ENCODE measurements at places on chromosomes 16 and 17. TPM values are rescaled to one million over a fixed set of nuclear protein-coding genes. Genes with fewer than 3 reads are reported as not detected.
A peak's percentile ranks its signal among the peaks of the same experiment; 100 is the strongest.

The TMEM106A gene
- 15.4 TPM for total RNA-seq

The SLC26A11 gene
- 13.9 TPM for total RNA-seq

The AXIN2 gene
- total RNA-seq: 2.3 TPM

The ZNF205 gene
- 14.6 TPM for total RNA-seq

The CPHXL2 gene
- not detected for total RNA-seq

The KRT36 gene
- total RNA-seq: not detected

The TNFRSF12A gene
- 700 TPM for total RNA-seq

The KRTAP3-1 gene
- total RNA-seq: not detected

The WNT3 gene
- total RNA-seq: 3.0 TPM

The PPM1E gene
- total RNA-seq: not detected

The PTRH2 gene
- 18.2 TPM for total RNA-seq

The NEUROD2 gene
- total RNA-seq: not detected

The RPRML gene
- not detected for total RNA-seq

The TEPSIN gene
- total RNA-seq: 16.1 TPM

The MRPL38 gene
- total RNA-seq: 18.8 TPM

The STX8 gene
- 40.7 TPM for total RNA-seq

The CCL16 gene
- not detected for total RNA-seq

The HOXB1 gene
- not detected for total RNA-seq

The LCAT gene
- total RNA-seq: 15.9 TPM

The OTOP2 gene
- total RNA-seq: not detected

DNA sequence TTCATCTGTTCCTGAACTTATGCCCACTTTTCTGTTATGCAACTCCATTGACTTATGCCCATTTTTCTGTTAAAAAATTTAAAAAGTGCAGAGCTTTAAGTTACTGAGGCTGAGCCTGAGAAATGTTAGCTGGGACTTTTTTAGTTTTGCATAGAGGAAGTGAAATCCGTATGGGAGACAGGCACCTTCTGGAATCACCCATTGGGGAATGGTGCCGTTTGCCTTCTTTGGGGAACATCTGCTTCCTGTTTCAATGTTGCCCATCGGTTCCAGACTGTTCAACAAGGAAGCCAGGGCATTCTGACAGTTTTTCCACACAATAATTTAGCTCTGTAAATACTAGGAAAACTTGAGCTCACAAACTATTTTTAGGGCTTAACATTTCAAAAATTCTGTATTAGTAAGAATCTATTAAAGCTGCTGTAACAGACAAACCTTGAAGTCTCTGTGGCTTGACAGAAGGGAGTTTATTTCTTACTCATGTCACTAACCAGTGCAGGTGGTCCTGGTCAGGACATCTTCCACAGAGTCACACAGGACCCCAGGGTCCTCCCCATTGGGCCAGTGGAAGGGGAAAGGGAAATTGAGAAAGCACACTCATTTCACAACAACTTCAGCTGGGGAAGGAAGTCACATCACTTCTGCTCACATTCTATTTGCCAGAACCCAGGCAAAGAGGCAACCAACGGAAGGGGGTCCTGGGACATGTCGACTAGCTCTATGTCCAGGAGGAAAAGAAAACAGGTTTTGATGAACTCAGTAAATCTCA is 17.2 kb downstream of the PRKCB start:
- H3K36me3 ChIP-seq: no peaks in the 10 kb centered on the region
- no peak for DNase-seq
- no peaks in the 10 kb centered on the region for H3K4me1 ChIP-seq
- H3K4me3 ChIP-seq: no peak overlapping the region
- no peak overlapping the region for H3K27ac ChIP-seq
- no peaks in the 10 kb centered on the region for H3K27me3 ChIP-seq

- H3K27ac ChIP-seq: no peak overlapping the region
- H3K27me3 ChIP-seq: no peaks in the 10 kb centered on the region
- DNase-seq: no peak
- H3K4me1 ChIP-seq: peaks cover 7% of the 10 kb centered on the region
- H3K4me3 ChIP-seq: no peak overlapping the region
Observed at GRCh38 chr17:28737770-28738679, 5.8 kb upstream of the TRAF4 start.

DNA sequence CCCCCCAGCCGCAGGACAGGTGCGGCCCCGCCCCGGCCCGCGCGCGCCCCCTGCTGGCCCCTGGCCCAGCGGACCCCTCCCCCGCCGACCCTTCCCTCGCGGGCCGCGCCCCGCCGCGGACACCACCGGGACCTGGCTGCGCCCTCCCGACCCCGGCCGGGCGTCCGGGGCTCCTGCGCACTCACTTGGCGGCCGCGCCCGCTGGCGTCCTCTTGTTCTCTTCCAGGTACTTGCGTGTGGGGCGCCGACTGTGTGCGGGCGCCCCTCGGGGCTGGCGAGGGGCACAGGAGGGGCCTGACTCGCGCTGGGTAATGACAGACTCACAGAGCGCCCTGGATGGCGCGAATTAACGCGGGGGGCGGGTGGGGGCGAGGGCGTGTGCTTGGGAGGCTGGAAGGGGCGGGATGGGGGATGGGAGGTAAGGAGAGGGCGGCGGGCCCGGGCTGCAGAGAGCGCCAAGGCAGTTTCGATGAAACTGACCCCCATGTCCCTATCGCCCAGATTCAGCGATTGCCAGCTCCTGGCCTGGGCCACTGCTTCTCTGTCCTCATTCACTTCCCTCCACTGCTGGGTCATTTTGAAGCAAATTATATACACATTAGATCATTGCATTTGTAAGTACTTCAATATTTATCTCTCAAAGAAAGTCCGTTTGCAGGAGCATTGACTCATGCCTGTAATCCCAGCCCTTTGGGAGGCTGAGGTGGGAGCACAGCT is 445 bp upstream of the DBNDD1 start:
- DNase-seq: peak; percentile 80
- peak overlapping the region; percentile 73 for H3K4me3 ChIP-seq
- H3K4me1 ChIP-seq: peaks cover 18% of the 10 kb centered on the region
- H3K36me3 ChIP-seq: no peaks in the 10 kb centered on the region
- H3K27me3 ChIP-seq: no peaks in the 10 kb centered on the region

- DNase-seq: no peak
- no peak overlapping the region for H3K27ac ChIP-seq
- H3K27me3 ChIP-seq: peaks cover 9% of the 10 kb centered on the region
- no peaks in the 10 kb centered on the region for H3K4me1 ChIP-seq
- no peaks in the 10 kb centered on the region for H3K36me3 ChIP-seq
Observed at GRCh38 chr16:77700846-77701245, 21.5 kb upstream of the NUDT7 start.

GRCh38 chr17:3965118-3965800 is 1.0 kb upstream of the ATP2A3 start:
- H3K4me1 ChIP-seq: no peaks in the 10 kb centered on the region
- H3K4me3 ChIP-seq: peak overlapping the region; percentile 63

DNA sequence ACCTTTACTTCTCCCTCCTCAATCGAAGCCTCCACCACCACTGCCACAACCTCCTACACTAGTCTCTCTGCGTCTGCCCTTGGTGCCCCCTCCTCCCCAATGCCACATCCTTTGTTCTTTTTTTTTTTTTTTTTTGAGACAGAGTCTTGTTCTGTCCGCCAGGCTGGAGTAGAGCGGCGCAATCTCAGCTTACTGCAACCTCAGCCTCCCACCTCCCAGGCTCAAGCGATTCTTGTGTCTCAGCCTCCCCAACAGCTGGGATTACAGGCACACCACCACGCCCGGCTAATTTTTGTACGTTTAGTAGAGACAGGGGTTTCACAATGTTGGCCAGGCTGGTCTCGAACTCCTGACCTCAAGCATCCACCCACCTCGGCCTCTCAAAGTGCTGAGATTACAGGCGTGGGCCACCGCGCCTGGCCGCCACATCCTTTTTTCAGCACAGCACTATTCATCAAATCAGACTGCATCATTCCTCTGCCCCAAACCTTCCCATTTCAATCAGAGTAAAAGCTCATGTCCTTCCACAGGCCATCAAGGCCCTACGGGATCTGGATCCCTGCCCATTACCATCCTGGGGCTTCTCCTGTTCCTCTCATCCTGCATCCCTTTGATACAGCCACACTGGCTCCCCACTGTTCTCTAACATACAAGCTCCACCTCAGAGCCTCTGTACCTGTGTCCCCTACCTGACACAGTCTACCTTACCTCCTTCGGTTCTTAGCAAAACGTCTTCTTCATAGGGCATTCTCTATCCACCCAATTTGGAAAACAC is 2.0 kb downstream of the KLHL11 start:
- H3K27ac ChIP-seq: no peak overlapping the region
- peak overlapping the region; percentile 90 for H3K4me3 ChIP-seq

DNA sequence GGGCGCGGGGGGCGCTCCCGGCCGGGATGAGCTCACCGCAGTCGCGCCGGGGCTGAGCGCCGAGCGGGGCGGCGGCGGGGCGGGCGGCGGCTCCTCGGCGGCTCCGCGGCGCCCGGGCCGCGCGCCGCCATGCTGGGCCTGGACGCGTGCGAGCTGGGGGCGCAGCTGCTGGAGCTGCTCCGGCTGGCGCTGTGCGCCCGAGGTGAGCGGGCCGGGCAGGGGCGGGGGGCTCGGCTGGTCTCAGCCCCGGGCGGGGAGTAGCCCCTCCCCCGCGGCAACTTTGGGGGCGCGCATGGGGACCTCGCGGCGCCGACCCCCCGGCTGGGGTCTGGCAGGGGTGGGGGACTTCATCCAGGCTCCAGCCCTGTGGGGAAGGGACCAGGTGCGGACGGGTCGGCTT is at the start of gene ARHGDIG:
TSS of gene ARHGDIG (plus strand) at position 40 of the 400 bp plus-strand sequence. CDS start at position 130, 90 bp downstream.
- H3K36me3 ChIP-seq: no peaks in the 10 kb centered on the region
- no peak within 1 kb of the TSS for H3K27ac ChIP-seq
- H3K4me1 ChIP-seq: no peaks in the 10 kb centered on the region
- peak; percentile 54 for DNase-seq
- 0 out of 2 replicates have a peak, but pooled peaks cover 9% of the 10 kb centered on the region for H3K27me3 ChIP-seq

GRCh38 chr17:60665602-60666001 is 12.0 kb upstream of the BCAS3 start:
- no peak for DNase-seq
- peaks cover 9% of the 10 kb centered on the region for H3K4me1 ChIP-seq
- no peaks in the 10 kb centered on the region for H3K36me3 ChIP-seq
- no peaks in the 10 kb centered on the region for H3K27me3 ChIP-seq
- H3K27ac ChIP-seq: no peak overlapping the region
- H3K4me3 ChIP-seq: no peak overlapping the region

GRCh38 chr16:71726476-71727315 is 2.2 kb upstream of the PHLPP2 start:
- no peaks in the 10 kb centered on the region for H3K27me3 ChIP-seq
- DNase-seq: no peak
- H3K4me3 ChIP-seq: no peak overlapping the region
- H3K36me3 ChIP-seq: peaks cover 14% of the 10 kb centered on the region

- H3K27ac ChIP-seq: peak overlapping the region; percentile 46
- H3K4me1 ChIP-seq: peaks cover 21% of the 10 kb centered on the region
Observed at GRCh38 chr16:50153596-50154419, 702 bp downstream of the TENT4B start.

DNA sequence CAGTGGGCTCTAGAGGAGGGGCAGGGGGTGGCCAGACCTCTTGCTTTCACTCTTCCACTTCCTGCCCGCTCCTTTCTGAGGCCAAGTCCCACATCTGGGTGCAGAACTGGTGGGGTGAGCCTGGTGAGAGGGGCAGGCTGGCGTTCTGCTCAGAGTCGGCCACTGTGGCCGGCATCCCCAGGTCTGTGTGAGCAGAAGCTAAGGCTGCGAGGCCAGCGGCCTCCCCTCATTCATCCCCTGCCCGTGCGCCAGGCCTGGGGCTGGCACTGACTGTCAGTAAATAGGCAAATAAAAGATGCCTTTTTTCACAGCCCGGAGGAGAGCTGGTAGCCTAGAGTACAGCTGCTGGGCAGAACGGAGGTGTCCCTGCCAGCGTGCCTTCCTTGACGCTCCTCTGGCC is 1.2 kb downstream of the DEF8 start:
- H3K27ac ChIP-seq: no peak overlapping the region
- H3K36me3 ChIP-seq: no peaks in the 10 kb centered on the region
- H3K4me3 ChIP-seq: peak overlapping the region; percentile 77
- peaks cover 4% of the 10 kb centered on the region for H3K4me1 ChIP-seq

DNA sequence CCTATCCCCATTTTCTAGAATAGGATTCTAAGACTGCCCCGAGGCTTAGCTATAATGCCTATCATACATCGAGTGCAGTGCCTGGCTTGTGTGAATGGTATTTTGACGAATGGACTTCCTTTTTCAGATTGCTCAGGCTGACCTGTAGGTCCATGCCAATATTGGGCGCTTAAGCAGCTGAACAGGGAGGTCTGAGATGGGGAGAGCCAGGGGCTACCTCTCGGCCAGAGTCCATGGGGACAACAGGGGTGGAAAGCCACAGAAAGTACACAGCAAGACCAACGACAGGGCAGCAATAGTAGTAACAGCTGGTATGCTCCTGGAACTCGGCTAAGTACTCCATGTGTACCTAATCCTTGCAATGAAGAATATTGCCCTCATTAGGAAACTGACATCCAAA is 91.7 kb upstream of the WSCD1 start:
- H3K27ac ChIP-seq: no peak overlapping the region
- no peaks in the 10 kb centered on the region for H3K27me3 ChIP-seq
- no peaks in the 10 kb centered on the region for H3K4me1 ChIP-seq
- H3K4me3 ChIP-seq: no peak overlapping the region

GRCh38 chr16:14284930-14285512 is 213.9 kb downstream of the MRTFB start:
- peak overlapping the region; percentile 99 for H3K4me3 ChIP-seq
- peaks cover 13% of the 10 kb centered on the region for H3K4me1 ChIP-seq
- DNase-seq: peak; percentile 86
- H3K27me3 ChIP-seq: no peaks in the 10 kb centered on the region
- peak overlapping the region; percentile 53 for H3K27ac ChIP-seq

DNA sequence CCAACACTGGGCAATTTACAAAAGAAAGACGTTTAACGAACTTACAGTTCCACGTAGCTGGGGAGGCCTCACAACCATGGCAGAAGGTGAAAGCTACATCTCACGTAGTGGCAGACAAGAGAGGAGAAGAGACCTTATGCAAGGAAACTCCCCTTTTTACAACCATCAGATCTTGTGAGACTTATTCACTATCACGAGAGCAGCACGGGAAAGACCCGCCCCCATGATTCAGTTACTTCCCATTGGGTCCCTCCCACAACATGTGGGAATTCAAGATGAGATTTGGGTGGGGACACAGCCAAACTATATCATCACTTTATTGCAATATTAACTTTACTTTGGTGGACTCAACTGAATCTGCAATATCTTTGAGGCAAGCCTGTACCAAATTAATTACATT is 11.9 kb upstream of the ENGASE start:
- no peak for DNase-seq
- no peaks in the 10 kb centered on the region for H3K4me1 ChIP-seq
- no peaks in the 10 kb centered on the region for H3K36me3 ChIP-seq
- 0 out of 2 replicates have a peak, but pooled peaks cover 5% of the 10 kb centered on the region for H3K27me3 ChIP-seq
- H3K4me3 ChIP-seq: no peak overlapping the region

- no peak overlapping the region for H3K27ac ChIP-seq
- no peaks in the 10 kb centered on the region for H3K4me1 ChIP-seq
- no peaks in the 10 kb centered on the region for H3K36me3 ChIP-seq
- H3K4me3 ChIP-seq: no peak overlapping the region
Observed at GRCh38 chr17:56449176-56449575, 144.3 kb upstream of the NOG start.

GRCh38 chr17:17871913-17872312 is 35.1 kb upstream of the SREBF1 start:
- H3K27ac ChIP-seq: no peak overlapping the region
- no peak for DNase-seq
- H3K27me3 ChIP-seq: no peaks in the 10 kb centered on the region
- peaks cover 8% of the 10 kb centered on the region for H3K4me1 ChIP-seq
- peaks cover 14% of the 10 kb centered on the region for H3K36me3 ChIP-seq

All from GM23248 (cell line).